ENCODE measurements at places on chromosomes 6 and 20.

DNA sequence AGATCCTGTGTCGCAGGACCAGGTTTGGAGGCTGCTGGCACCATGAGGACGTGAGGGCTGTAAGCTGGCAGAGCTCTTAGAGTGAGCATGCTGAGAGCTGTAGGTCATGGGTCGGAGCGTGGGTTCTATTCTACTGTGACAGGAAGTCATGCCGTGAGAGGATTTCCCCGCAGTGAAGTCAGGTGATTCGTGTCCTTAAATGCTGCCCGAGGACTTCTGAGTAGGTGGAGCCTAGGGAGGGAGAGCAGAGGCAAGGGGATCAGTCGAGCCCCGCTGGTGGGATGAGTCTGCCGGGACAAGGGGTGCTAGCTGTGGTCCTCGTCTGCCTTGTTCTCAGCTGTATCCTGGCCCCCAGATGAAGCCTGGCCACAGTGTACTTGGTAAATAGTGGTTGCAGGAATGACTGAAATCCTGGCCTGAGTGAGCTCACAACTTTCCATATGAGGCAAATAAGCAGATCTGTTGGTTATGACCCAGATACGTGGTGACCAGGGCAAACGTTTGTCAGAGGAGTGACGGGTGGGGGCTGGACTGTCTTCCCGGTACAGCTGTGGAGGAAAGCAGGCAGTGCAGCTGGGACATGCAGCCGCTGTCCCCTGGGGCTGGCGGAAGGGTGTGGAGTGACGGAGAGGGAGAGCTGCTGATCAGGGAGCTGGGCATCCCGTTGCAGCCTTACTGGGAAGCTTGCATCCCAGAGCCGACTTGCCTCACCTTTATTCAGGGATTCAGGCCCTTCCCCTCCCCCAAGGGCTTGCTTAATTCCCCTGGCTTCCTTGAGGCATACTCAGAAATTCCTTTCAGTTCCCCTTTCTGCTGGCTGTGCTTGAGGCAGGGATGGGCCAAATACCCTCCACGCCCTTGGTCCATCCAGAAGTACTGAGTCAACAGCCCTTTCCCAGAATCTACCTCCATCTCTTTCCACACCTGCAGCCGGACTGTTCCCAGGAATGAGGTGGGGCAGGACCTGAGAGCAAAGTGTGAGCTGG, 250.9 kb upstream of the RREB1 start:
- DNase-seq = no peak

DNA sequence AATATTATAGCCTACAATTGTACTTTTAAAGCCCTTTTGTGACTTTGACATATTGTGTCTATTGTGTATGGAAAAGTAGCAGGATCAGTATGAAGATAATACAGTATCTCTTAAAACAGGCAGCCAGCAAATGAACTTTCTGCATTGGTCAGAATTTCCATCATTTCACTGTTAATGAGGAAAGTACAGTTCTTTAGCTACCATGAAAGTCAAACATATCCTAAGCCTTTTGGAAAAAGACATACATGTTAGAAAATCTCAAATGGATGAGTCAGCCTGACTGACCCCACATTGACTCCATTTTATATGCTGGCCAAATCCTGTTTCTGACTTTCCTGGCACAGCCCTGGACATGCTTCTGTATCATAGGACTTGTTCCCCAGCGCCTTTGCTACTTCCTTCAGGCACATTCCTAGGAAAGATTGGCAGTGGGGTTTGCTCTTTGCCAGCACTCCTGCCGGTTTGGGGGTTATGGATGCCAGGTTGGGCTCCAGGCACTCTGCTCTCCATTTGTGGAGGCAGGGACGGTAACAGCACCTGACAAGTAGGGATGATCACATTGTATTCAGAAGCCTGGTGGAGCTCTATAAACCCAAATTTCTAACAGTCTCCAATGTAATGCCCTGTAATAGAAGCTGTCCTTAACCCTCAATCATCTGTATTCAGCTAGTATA, 43.7 kb downstream of the TOP1 start:
- no peak for DNase-seq

GRCh38 chr6:2450546-2450945, 205.1 kb upstream of the GMDS start:
- DNase-seq = no peak

DNA sequence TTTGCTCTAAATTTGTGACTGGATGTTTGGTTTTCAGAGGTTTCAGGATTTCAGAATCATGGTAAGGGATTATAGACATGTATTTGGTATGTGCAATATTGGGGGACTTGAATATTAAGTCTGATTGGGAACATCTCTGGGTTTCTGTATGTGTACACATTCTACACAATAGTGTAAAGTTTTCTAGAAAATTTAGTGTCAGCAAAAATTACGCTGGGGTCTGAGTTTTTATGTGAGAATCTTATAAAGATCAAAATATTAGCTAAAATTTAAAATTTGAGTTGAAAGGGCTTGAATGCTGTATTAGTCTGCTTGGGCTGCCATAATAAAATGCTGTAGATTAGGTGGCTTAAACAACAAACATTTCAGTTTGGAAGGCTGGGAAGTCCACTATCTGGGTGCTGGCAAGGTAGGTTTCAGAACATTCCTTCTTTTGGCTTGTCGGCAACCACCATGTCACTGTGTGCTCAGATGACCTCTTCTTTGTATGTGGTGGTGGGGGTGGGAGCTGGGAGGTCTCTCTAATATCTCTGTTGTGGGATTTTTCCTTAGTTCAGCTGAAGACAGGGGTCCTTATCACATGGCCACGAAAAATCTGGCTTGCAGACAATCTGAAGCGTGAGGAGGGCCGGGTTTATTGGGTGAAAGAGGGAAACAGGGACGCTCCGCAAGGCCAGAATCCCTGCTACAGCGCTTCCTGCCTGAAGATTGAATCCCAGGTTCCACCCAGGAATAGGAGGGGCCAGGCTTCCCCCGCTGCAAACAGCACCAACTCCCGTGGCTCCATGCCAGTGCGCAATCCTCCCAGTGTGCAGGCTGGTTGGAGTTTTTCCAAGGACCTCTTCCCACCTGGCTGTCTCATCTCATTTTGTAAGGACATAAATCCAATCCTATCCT, 299.7 kb downstream of the PLCB1 start:
- DNase-seq = no peak

DNA sequence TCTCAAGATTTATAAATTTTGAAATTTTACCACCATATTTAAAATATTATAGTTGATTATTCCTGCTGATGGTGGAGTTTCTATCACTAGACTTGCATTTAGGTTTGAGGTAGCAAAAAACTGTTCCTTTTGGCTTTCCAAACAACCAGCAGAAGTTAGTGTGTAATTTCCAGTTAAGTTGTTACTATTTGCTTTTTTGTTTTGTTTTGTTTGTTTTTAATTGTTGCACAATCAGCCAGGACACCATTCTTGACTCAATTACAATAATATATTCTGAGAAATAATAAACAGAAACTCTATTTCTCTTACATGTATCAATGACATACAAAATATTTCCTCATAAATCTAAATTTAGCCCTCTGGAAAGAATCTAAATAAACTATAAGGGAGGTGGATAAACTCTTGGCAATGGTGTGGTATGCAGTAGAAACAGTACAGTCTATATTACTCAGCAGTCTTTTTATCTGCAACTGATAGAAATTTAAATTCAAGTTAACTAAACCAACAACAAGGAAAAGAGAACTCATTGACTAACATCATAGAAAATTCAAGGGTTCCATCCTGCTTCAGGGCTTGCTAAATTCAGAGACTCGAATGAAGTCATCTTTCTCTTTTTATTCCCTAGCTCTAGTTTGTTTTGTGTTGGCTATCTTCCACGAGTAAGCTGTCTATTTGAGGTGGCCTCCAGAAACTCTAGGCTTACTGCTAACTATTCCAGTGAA, 19.4 kb upstream of the COL19A1 start:
- DNase-seq = no peak

- DNase-seq = no peak
Observed at GRCh38 chr20:12535316-12535715, 473.5 kb upstream of the SPTLC3 start.

- DNase-seq = no peak
Observed at GRCh38 chr6:16360365-16360764, 122.0 kb downstream of the GMPR start.

- DNase-seq = no peak
Observed at GRCh38 chr6:6997263-6998193, 110.2 kb upstream of the RREB1 start.

DNA sequence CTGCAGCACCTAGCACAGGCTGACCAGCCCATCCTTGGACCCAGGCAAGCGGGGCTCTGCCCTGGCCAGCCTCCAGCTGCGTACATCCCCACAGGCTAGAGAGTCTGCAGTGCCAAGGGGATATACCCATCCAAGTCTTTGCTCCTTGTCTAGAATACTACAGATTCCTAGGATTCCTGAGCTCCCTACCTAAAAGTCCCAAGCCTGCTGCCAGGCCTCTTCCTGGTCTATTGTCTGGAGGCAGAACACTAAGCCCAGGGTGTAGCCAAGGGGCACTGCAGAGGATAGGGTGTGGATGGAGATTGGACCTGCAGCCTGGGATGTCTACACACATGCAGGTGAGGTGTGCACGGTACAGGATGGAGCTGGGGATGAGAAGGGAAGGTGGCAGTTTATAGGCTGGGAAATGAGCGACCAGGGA, 90.0 kb upstream of the SIRPA start:
- DNase-seq = no peak

GRCh38 chr20:63495741-63496595, 2.9 kb downstream of the EEF1A2 start:
- peak; percentile 56 for DNase-seq

GRCh38 chr6:144500892-144501291, 215.8 kb downstream of the UTRN start:
- DNase-seq = no peak

GRCh38 chr6:52890018-52890417, 19.5 kb downstream of the GSTA3 start:
- no peak for DNase-seq

GRCh38 chr20:50537546-50538201, 27.5 kb downstream of the PTPN1 start:
- DNase-seq = no peak

DNA sequence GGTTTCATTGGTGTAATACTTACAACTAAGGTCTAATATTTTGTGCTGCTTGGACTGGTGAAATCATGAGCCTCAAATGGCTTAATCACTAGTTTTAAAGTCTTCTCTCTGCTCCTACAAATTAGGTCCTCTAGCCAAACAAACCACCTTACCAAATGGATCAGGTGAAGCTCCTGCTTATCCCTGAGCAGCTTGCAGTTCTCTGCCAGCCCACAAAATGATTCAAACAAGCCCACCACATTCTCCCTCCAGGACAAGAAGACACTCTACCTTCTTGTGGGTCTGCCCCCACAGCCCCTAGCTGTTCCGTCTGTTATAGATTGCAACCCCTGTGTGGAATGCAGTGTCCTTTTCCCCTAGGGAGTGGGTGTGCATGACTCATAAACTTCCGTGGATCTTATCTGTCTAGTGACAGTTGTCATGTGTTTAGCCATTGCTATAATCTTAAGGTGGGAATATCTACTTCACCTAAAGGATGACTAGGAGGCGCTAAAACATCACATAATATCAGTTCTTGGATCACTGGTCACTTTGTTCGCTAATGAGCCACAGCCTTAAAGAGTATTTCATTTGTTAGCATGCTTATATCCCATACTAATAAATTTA, 940.5 kb upstream of the MANEA start:
- DNase-seq = no peak

DNA sequence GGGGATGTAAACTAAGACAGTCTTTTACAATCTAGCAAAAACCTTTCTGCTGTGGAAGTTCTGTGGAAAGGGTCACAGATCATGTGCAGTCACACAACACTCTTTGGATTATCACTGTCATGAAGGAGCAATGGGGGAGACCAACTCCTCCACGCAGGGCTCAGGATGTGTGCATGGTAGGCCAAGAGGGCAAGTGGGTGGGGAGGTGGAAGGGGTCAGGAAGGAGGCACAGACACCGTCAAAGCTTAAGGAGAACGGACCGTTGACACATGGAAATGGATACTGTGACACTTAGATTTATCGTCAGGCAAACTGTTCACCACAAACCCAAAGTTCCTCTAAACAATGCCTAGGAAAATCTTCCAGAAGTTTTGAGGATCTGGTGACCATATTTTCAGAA, 215.8 kb downstream of the PAX1 start:
- no peak for DNase-seq

DNA sequence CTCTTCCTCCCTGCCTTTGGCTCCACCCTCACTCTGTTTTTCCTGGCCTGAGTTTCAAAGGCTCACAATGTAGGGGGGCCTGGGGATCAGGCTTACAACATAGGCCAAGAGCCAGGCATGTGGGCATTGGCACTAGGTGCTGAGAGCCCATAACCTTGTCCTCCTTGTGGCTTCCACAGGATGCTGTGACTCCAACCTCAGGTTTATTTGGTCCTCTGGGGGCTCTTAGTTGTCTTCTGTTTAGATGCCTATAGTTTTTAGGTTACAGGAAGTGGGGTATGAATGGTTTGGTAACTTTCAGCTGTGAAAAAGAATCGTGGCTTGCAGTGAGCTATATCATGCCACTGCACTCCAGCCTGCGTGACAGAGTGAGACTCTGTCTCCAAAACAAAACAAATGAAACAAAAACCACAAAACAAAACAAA, 25.6 kb downstream of the MMP24 start:
- no peak for DNase-seq

DNA sequence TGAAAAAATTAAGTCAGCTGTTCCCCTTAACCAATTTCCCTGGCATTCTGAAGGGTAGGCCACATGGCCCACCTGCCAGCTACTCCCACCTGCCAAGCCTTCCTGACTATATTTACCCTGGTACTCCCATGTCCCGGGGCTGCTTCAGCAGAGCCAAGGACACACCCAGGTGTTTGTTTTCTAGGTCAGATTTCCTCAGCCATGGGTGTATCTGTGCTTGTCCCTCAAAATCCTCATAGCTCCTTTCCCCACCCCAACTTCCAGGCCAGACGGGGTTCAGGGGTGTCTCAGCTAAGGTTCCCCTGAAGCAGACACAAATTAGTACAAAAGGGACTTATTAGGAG, 139.4 kb upstream of the CDYL start:
- DNase-seq = no peak

DNA sequence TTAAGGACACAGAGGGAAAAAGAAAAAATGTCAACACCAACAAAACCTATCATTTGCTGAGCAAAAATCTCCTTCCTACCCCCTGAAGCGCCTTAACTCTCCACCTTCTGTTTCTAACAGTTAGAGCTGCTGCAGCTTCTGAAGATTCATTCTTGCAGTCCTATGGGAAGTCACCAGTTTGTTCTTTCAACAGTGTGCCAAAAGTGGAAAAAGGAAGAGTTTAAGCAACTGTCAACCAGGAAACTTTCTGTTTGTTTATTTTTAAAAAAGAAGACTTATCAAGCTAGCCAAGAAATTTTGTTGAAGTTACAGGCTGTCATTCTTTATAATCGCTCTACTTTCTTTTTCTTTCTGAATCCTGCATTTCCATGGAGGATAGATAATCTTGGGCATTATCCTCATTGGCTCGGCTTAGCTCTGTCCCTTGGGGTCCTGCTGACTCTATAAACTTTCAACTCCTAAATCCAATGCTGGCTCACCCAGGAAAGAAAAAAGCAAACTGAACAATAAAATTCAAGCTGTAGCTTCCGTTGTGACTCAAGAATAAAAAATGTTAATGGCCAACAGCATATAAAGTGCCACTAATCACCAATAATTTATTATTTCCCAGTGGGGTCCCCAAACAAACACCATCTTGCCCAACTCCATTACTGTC, 172.8 kb upstream of the CITED2 start:
- no peak for DNase-seq

Data from stimulated activated CD4-positive, alpha-beta T cell treated with anti-CD3 and anti-CD28 coated beads, Interleukin-15, amount 100 ng/mL, for 1 hour (primary cell).